Stimulated activated CD4-positive, alpha-beta T cell treated with anti-CD3 and anti-CD28 coated beads, Interleukin-4, amount 100 ng/mL, for 48 hours (primary cell): ENCODE measurements at places on chromosomes 12 and 14.

DNA sequence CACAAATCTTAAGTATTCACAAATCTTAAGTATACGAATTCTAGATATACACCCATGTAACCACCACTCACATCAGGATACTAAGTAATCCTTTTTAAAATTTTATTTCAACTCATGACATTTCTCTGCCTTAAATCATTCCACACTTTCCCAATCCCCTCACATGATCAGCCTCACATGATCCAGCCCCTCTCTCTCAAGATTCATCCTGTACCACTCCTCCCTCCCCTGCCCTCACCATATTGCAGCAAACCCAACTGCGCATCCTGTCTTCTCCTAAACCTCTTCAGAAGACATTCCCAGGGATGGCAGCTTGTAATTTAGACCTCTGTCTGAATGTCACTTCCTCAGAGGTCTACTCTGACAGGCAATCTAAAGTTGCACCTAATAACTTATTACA lies 1.7 kb upstream of the EIF4B start:
- DNase-seq = no peak

GRCh38 chr12:24042651-24043050 lies 93.2 kb upstream of the SOX5 start:
- no peak for DNase-seq

GRCh38 chr14:103881268-103882201 lies 34.2 kb upstream of the PPP1R13B start:
- DNase-seq = no peak

- DNase-seq = no peak
Observed at GRCh38 chr14:54672181-54672580, 105.3 kb downstream of the SAMD4A start.

GRCh38 chr14:99727096-99727870 lies 43.2 kb downstream of the CYP46A1 start:
- no peak for DNase-seq

DNA sequence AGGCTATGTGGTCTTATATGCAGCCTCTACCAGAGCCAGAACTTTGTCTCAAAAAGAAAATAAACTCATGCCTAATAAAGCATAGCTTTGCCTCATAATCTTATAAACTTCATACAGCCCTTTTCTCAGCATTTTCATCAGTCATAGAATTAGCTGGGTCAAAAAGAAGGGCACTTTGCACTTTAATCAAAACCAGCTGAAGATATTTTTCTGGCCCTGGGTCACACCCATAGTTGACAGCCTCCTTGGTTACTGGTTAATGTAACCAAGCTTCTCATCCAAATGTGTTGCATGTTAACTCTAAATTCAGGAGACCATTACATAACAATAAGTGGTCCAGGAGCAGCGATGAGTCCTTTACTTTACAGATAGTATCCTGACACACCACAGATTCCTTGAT lies 558.2 kb downstream of the FLRT2 start:
- DNase-seq = no peak

GRCh38 chr14:32197919-32198318 lies 3.9 kb upstream of the RNU6-7 start:
- DNase-seq = no peak
